ENCODE measurements at places on chromosomes 7 and 10.

- DNase-seq, result no peak
These were observed 11.8 kb downstream of the SEC61G start for GRCh38 chr7:54747234-54747633.

GRCh38 chr7:158484801-158485531 is 102.7 kb downstream of the PTPRN2 start:
- no peak for DNase-seq

GRCh38 chr7:66377045-66377444 is 171.9 kb downstream of the TPST1 start:
- DNase-seq, result no peak

GRCh38 chr7:96026010-96026409 is 253.7 kb downstream of the DYNC1I1 start:
- no peak for DNase-seq

Data from CD4-positive, alpha-beta T cell treated with Interleukin-1 beta for 1 hour (primary cell).